ENCODE measurements at places on chromosomes 1 and 21.

GRCh38 chr21:39313571-39314142 lies at the start of gene BRWD1:
Gene BRWD1, minus strand, starts transcription at chr21:39313632. Its CDS starts 141 bp downstream, at chr21:39313491.
- DNase-seq, result peak; percentile 71

GRCh38 chr1:100721526-100722207 lies 2.1 kb downstream of the VCAM1 start:
- no peak for DNase-seq

DNA sequence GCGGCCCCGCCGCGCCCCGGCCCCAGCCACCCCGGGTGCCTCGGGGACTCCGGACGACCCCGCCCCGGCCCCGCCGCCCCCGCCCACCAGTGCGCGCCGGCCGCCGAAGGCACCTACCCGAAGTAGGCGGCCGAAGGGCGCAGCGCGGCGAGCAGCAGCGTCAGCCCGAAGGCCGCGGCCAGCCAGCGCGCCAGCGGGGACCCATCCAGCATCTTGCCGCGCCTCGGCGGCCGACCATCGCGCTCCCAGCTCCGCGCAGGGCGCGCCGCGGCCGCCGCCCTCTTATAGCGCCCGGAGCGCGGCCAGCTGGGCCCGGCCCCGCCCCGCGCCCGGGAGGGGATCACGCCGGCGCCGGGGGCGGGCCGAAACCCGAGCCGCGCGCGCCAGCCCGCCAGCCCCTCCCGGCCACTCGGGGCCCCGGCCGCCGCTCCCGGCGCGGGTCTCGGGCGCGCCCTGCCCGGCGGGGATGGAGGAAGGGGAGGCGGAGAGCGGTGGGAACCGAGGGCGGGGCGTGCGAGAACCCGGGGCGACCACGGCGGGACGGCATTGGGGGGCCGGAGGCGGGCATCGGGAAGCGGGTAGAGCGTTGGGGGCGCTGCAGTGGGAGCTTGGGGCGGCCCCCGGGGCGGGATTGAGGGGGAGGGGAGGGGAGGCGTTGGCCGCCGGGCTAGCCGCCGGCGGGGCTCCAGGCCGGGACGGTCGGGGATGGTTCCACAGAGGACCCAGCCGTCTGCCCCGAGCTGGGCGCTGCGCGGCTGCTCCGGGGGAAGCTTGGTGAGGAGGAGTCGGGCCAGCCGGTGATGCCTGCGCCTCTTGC lies at the start of gene WNT9A:
WNT9A (minus strand) TSS at position 257 of the 817 bp plus-strand sequence; CDS start at position 212, 45 bp downstream.
- no peak for DNase-seq

- peak; percentile 15 for DNase-seq
Measured at GRCh38 chr1:153678519-153679336, at the start of gene NPR1. Gene NPR1, plus strand, starts transcription at chr1:153678688. Its CDS starts 421 bp downstream, at chr1:153679109.

- no peak for DNase-seq
Measured at GRCh38 chr1:199907361-199907760, 120.1 kb upstream of the NR5A2 start.

DNA sequence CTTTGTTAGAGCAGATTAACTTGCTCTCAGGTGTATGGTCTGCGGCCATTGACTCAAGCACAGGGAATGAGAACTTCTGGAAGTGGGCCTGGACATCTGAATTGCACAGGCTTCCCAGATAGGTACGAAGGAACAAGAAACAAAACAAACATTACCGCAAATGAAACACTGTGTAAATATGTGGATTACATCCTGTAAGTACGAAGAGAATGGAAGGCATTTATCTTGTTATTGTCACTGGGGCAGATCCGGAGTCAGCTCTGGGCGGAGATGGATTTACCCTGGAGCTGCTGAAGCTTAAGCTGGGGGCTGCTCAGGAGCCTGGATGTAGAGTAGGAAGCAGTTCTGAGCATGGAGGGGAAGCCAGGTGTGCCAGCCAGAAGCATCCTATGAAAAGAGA lies 6.8 kb downstream of the HES2 start:
- no peak for DNase-seq

DNA sequence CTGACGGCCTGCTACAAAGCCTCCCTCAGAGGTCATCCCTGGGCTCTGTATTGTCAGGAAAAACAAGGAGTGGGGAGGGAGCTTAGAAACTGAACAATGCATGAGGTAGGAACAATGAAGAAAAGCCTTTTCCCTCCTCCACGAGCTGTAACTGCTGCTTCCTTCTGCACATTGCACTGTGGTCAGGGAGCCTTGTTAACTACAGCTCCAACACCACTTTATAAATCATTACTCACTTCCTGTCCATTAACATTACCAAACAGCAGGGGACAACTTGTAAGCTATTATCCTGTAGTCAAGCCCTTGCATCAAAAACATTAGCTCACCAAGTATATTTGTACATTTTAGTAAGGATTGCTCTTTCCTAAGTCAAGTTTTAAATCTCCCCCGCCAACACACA lies 336.0 kb upstream of the NR5A2 start:
- no peak for DNase-seq

DNA sequence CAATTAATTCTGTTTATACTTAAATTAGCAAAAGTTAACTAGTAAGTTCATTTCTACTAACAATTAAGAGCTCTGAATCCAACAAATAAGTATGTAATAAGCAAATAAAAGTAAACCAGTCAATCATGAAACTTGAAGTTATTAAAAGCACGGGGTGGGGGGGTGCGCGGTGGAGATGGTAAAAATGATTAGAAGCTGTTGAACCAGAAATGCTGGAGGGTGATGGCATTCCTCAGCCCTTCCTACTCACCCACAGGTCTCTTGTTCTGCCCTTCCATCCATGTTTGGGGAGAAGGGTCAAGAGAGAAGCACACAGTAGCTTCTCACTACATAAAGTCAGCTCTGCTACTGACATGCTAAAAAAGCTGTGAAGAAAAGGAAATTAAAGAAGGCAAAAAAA lies 63.5 kb downstream of the AKT3 start:
- DNase-seq, result no peak

GRCh38 chr1:160640359-160641123 lies 6.3 kb downstream of the SLAMF1 start:
- no peak for DNase-seq

- peak; percentile 34 for DNase-seq
Measured at GRCh38 chr21:17387030-17387617, 125.7 kb upstream of the CXADR start.

DNA sequence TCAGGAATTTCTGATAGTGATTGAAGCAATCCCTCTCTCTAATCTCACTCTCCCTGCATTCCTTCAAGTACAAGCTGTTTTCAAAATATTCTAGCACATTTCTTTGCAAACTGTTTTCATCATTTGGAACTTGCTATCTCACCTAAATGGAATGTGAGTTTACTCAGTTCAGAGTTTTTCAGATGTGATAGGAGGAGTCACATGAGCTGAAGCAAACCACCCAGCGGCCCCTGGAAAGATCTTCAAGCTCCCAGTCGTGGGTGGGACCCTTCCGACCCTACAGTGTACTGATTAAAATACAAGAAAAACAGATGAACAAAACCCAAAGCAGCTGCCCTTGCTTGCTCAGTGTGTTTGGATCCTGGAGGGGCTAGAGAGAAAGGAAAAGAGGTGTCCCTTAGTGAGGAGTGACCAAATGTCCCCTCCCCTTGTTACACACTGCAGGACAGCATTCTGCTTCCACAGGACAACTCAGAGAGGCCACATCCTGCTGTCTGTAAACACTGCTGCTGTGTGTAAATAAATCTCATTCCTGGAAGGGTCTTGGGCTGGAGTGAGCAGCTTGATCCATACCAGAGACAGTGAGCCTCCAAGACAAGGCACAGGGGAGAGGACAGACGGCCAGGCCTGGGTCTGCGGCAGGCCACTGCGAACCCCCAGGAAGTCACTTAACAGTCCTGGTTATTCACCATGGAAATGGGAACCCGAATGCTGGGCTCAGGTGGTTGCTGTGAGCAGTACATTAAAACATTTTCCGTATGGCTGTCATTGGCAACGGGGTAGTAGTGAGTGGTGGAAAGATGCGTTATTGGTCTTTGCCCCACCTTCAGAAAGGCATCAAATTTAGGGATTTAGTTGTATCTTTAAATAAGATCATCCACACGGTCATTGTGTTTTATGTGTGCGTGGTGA lies 229.2 kb downstream of the RHOU start:
- DNase-seq, result no peak

DNA sequence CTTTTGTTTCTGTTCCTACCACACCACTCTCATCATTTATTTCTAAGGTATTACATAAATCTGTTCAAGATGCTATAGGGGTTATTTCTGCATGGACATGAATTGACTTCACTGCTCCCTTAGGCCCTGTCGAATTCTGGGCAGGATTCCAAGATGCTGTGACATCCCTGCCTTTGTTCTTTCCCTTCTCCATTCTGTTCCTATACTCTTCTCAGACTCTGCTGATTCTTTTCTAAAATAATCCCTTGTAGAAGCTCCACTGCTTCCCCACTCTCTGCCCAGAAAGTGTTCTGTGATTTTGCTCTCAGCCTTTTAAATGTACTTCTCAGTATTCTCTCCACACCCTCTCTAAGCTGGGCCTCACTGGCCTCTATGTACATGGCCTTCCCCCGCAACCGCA lies 99.2 kb downstream of the PHTF1 start:
- no peak for DNase-seq

- DNase-seq, result no peak
Measured at GRCh38 chr21:32764186-32764585, 7.4 kb downstream of the PAXBP1 start.

DNA sequence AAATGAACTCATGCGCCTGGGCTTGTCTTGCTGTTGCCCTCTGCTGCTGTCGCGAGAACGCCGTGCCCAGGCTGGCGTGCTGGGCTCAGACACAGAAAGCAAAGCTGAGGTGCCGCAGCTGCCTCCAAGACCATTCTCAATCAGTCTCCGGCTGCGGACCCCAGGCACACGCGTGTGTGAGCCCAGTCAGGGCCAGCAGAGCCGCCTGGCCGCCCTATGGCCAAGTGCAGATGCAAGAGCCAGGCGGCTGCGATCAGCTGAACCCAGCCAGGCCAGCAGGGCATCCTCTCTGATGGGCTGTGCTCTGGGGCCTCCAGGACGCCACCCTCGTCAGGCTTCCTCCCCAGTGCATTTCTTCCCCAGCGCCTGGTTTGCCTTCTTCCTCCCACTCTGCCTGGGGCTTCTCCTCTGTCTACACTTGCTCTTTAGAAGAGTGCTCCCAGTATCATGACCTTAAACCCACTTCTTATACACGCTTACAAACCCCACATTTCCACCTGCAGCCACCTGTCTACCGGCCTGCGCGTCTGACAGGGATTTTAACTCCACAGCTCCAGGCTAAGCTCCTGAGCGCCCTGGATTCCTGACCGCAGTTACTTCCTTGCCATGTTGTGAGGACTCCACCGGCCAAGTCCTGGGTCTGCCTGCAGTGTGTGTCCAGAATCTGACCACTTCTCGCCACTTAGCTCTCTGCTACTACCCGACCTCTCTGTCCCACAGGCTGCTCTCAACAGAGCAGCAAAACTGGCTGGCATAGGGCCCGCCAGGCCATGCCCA lies 21.7 kb upstream of the LRRC47 start:
- no peak for DNase-seq

DNA sequence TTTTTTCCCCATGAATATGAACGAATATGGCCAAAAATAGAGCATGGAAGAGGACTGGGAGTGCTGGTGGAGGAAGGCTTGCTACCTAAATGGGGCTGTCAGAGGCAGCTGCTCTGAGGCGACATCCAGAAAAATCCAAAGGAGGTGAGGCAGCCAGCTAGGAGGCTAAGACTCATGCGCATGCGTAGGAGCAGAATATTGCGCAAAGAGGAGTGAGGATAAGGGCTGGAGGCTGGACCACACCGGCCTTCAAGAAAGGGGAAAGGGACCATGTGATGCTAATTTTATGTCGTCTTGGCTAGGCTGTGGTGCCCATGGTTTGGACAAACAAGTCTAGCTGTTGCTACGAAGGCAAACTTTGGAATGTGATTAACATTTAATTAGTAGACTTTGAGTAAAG lies 30.5 kb downstream of the HEYL start:
- DNase-seq, result no peak

DNA sequence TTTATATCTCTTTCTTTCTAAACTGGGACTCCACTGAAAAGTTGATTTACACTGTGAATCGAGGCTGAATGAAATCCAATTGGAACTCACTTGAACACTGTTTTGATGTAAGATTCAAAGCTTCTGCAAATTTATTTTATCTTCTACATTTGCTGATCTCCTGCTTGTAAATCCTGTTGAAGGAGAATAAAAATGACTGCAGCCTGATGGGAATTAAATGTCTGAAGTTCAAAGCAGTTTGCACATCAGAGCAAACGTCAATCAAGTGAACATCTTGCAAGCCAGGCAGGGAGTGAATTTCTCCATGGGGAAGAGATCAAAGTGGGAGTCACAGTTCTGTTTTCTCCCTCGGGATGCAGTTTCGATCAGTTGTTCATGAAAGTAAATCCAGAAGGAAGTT lies 127.2 kb downstream of the CACHD1 start:
- DNase-seq, result no peak

GRCh38 chr1:176852124-176852523 lies 312.4 kb downstream of the ASTN1 start:
- DNase-seq, result no peak

- no peak for DNase-seq
Measured at GRCh38 chr1:10105484-10105883, 72.7 kb downstream of the UBE4B start.

GRCh38 chr1:235821361-235821981 lies 45.2 kb downstream of the LYST start:
- no peak for DNase-seq

GRCh38 chr1:14262637-14263036 lies 335.8 kb upstream of the KAZN start:
- DNase-seq, result no peak

GRCh38 chr1:38549191-38549590 lies 310.4 kb downstream of the RRAGC start:
- no peak for DNase-seq

- no peak for DNase-seq
Measured at GRCh38 chr1:178096421-178096820, 2.5 kb downstream of the RASAL2 start.

DNA sequence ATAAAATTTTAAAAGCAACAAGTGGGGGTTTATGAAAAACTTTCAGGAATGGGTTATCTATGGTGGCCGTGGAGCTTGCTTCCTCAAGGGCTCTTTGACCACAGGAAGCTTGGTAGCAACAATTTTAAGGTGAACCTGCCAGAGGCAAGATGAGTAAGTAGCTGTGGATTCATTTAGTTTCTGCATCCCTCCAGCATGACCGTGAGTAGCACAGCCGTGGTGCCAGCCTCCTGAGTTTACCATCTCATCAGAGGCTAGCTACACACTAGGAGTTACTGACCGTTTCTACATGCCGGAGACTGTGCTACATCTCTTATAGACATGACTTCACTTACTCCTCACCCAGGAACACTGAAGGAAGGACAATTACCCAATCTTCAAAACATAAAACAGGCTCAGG lies 30.1 kb upstream of the PLEKHG5 start:
- no peak for DNase-seq

DNA sequence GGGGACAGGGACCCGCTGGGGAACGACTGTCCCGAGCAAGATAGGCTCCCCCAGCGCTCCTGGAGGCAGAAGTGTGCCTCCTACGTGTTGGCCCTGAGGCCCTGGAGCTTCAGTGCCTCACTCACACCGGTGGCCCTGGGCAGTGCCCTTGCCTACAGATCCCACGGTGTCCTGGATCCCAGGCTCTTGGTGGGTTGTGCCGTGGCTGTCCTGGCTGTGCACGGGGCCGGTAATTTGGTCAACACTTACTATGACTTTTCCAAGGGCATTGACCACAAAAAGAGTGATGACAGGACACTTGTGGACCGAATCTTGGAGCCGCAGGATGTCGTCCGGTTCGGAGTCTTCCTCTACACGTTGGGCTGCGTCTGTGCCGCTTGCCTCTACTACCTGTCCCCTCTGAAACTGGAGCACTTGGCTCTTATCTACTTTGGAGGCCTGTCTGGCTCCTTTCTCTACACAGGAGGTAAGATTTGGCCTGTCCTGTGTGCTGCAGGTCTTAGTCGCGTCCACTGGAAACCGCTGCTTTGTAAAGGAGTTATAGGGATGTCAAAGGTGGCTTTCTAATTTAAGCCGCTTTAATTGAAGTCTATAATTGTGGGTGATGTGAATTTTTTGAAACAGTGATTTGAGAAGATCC lies 717 bp downstream of the UBIAD1 start:
- DNase-seq, result peak; percentile 11

Data from stimulated activated CD4-positive, alpha-beta T cell treated with anti-CD3 and anti-CD28 coated beads, TNF-alpha, amount 100 ng/mL, for 24 hours (primary cell).